ENCODE measurements at places on chromosomes 2 and 18.

DNA sequence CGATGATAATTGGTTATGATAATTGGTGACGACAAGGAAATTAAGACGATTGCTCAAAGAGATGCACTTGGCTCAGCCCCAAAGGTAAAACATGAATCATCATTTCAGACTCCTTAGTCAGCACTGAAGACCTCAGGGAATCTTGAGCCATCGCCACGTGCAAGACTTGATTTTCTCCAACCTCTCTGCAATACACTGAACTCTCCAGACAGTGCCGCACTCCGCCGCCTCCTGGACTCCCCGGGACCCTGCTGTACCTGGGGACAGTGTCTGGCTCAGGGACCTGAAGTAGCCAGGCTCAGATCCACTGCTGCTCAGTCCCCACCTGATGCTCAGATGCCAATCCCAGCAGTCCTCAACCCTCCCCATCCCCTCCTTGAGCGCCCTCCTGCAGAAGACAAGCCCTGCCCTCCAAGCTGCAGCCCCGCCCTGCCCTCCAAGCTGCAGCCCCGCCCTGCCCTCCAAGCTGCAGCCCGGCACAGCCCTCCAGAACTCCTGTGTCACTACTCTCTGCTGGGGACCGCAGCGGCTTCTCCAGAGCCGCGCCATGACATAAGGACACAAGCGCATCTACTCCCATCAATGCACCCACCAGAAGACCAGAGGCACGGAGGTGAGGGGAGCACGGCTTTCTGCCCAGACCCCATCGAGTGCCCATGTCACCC is 1.1 kb downstream of the TMEM18 start:
- DNase-seq: peak; percentile 95

GRCh38 chr2:236117861-236118269 is 50.3 kb downstream of the GBX2 start:
- DNase-seq: no peak

DNA sequence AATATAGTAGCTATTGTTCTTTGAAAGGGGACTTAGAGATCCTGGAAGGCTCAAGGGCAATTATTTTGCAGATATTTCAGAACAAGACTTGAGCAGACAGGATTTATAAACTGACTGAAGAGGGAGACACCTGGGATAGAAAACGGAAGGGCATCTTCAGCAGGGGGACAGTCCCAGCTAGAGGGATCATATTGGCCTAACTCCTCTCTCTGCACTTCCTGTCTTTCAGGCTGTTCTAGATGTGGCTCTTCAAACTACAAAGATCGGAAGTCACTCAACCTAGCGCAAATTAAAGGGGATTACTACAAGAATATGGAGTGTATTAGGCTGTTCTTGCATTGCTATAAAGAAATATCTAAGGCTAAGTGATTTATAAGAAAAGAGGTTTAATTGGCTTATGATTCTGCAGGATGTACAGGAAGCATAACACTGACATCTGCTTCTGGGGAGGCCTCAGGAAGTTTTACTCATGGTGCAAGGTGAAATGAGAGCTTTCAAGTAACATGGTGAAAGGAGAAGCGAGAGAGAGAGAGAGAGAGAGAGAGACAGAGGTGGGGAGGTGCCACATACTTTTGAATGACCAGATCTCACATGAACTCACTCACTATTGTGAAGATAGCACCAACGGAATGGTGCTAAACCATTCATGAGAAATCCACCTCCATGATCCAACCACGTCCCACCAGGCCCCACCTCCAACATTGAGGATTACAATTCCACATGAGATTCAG is 5.3 kb upstream of the CTIF start:
- DNase-seq: no peak

DNA sequence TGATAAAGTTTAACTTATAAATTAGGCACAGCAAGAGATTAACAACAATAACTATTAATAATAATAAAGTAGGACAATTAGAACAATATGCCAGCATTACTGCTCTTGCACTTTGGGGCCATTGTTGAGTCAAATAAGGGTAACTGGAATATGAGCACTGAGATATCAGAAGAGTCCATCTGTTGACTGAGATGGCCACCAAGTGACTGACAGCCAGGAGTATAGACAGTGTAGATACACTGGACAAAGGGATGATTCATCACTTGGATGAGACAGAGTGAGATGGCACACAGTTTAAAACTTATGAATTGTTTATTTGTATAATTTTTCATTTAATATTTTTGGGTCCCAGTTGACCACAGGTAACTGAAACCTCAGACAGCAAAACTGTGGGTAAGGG is 20.0 kb downstream of the NAB1 start:
- DNase-seq: no peak

- peak; percentile 46 for DNase-seq
Observed at GRCh38 chr18:48957136-48957535, 6.4 kb upstream of the SMAD7 start.

GRCh38 chr2:178275600-178275999 is 81.3 kb downstream of the OSBPL6 start:
- DNase-seq: no peak

DNA sequence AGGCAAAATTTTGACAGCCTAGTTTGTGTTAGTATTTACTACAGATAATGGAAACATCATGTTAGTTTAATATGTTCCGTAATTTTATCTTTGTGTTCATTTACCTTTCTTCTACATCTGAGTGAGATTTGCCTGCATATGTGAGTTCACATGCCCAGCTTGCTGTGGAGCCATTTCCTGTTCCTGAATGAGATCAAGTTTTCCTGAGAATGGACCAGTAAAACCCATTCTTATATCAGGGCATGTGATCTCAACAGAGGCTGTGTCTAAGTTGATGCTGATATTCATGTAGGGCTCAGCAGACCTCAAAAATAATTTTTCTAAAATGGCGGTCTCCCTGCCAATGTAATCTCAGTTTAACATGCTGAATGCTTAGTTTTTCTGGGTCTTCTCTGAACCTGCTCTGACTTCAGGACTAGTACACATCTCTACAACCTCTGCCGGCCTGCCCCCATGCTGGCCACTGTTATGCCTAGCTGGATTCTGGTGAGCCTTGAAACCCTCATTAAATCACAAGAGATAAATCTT is 1.0 kb downstream of the IL1A start:
- DNase-seq: no peak

GRCh38 chr2:14815201-14815600 is 182.7 kb downstream of the LRATD1 start:
- no peak for DNase-seq

DNA sequence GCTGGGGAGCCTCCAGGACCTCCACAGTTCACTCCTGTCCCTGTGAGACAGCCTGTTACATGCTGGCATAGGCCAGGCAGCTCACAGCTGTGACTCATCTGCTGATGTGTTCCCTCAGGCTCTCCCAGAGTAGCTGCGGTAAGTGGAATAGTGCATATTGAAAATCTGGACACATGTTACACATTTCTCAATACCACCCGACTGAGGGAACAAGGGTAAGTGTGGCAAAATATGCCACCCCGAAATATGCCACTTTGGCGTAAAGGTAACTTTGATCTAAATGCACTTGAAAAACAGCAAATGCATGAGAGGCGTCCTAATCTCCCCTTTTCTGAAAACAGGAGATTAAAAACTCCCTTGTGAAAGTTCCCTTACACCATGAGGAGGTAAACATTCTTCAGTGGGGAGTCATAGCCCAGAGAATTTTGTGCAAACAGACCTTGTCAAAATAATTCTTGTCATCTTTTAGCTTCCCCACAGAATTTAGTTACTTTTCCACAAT is 557.9 kb downstream of the CCDC85A start:
- peak; percentile 97 for DNase-seq

DNA sequence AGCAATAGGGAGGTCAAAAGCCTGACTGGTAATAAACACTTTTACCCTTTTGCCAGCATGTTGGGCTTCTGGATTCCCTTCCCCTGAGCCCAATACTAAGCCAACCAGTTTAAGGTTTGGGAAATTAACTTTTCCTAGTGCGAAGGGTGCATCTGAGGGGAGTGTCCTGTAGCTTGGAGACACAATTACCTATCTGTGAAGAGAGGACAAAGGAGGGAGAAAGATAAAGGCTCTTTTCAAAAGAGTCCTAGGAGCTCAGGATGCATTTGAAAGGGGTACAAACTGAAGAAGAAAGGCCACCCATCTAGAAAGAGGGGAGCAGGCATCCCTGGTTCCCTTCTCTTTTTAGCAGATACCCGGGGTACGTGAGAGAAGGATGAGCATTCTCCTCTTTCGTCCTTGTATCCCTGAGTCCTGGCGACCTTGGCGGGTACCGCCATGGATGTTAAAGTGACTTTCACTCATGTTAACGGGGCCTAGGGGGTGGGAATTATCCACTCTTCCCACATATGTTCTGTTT is 25.1 kb downstream of the C18orf54 start:
- DNase-seq: no peak

- no peak for DNase-seq
Observed at GRCh38 chr18:12014521-12015415, 33.5 kb downstream of the IMPA2 start.

DNA sequence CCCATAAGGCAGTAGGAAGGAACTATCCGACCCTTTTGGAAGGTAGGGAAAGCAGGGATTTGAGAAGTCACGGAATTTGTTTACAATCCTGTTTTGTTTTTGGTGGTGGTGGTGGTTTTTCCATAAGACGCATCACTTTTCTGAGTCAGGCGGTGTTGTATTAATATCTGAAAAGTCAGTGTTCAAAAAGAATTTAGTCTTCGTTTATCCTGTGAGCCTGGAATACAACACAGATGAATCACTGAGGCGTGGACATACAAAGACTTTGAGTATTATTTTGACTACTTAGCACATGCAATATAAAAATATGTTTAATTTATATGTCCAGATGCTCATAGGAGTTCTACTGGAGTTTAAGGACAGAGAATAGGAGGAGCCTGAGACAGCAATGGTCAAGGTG is 785 bp downstream of the ZNF892 start:
- DNase-seq: peak; percentile 27

DNA sequence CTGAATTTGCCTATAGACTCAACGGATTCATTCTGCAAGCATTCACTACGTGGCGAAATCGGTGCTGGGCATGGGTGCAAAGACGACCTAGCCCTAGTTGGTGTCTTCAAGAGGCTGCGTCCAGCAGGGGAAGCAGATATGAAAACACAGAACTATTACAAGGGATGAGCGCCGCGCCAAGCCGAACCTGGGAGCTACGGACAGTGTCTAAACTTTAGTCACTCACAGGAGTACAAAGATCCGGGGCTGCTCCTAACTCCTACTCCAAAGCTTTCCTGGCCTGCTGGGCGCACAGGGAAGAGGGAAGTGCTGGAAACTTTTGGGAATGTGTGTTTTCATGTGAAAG is 732 bp upstream of the ANXA4 start:
- peak; percentile 80 for DNase-seq

DNA sequence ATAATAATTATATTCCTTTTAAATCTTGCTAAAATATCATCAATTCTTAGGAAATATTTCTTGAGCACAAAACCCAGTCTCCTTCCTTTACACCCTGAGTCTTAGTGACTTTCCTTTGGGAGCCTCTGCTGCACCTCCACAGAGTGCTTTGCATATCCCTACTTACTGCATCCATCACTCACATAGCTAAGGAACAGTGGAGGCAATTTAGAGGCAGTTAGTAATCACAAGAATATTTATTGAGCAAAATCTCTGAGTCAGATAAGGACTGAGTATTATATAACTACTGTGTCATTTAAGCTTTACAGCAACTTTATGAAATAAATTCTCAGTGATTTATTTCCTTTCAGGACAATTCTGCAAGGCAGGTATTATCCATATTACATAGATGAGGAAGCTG is 327.7 kb downstream of the TMX3 start:
- peak; percentile 46 for DNase-seq
